Camera-type eye (tissue), 1 donor: ENCODE measurements at places on chromosomes 2 and 18. TPM values are rescaled to one million over a fixed set of nuclear protein-coding genes. Genes with fewer than 3 reads are reported as not detected.

ACVR1C gene
- total RNA-seq: 0.44 TPM

GBX2 gene
- 0.49 TPM for total RNA-seq

CYS1 gene
- total RNA-seq: 9.7 TPM

SGO2 gene
- 6.8 TPM for total RNA-seq

PARD6G gene
- 12.5 TPM for total RNA-seq

CLEC4F gene
- 9.1 TPM for total RNA-seq

GDF7 gene
- 1.9 TPM for total RNA-seq

LHCGR gene
- 8.3 TPM for total RNA-seq

SNORC gene
- 0.55 TPM for total RNA-seq

PPP4R3B gene
- total RNA-seq: 121 TPM

RPRM gene
- total RNA-seq: 10.5 TPM

BARD1 gene
- total RNA-seq: 77.6 TPM
